OCI-LY7 (cell line): ENCODE measurements at places on chromosomes 12 and 14. TPM values are rescaled to one million over a fixed set of nuclear protein-coding genes. Genes with fewer than 3 reads are reported as not detected.

IFT43 gene
- total RNA-seq, result 8.7 and 13.6 TPM in 2 replicates

KRT6C gene
- not detected in 2 replicates for total RNA-seq

KRT3 gene
- total RNA-seq, result not detected in 2 replicates

SYNE3 gene
- total RNA-seq, result 4.1 and 4.5 TPM in 2 replicates

JDP2 gene
- total RNA-seq, result 44.5 and 45.7 TPM in 2 replicates

KRT83 gene
- not detected in 2 replicates for total RNA-seq

GRCh38 chr12:6084261-6084968 lies 40.1 kb downstream of the VWF start:
- no peak for DNase-seq

GRCh38 chr12:121494093-121494787 lies 86.6 kb downstream of the KDM2B start:
- peak; percentile 55 for DNase-seq

- no peak for DNase-seq
Measured at GRCh38 chr12:54452628-54453027, 20.8 kb downstream of the GTSF1 start.

DNA sequence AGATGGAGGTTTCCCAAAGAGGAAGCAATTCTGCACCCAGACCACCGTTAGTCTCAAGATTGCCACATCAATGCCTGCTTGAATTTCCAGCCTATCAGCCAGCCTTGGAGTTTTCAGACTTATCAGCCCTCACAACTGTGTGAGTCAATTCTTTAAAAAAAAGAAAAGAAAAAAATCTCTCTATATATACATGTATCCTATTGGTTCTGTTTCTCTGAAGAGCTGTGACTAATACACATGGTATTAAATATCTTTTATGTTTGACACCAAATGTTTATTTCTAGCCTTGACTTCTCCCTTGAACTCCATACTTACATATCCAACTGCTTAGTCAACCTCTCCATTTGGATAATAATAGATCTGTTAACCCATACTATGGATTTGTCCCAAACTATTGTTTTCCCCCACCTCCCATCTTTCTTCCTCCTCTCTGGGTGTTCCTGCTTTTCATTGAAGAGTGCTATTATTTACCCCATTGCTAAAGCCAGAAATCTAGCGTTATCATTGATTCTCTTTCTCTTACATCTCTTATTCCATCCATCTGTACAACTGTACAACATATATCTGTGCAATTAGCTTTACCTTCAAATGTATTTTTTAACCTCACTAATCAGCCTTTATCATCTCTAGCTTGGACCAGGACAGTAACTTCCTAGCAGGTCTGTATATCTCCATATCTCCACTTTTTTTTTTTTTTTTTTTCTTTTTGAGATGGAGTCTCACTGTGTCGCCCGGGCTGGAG lies 22.7 kb upstream of the EID3 start:
- DNase-seq, result no peak

- DNase-seq, result no peak
Measured at GRCh38 chr12:98418357-98419075, 96.9 kb upstream of the TMPO start.

DNA sequence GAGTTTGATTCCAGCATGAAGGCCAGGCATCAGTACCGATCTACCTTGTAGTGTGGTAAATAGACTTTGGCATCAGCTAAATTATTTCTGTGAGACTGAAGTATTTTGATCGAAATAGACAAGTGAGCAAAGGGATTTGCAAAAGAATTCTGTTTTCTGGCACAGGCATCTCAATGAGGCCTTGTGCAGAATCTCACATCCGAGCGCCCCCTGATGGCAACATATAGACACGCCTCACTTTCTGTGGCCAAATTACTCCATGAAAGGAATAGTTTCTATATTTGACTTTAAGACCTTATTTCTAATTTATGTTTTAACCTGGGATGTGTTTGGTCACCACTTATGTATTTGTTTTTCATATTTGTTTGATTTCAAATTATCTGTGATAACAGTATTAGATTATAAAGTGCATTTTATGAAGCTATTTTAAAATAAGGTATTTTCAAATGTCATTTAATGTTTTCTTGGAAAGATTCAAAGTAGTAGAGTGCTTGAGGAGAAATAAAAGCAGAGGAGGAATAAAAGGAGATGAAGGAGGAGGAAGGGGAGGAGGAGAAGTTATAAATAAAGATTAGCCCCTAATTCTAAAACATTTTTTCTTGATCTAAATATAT lies 731.9 kb downstream of the NRXN3 start:
- DNase-seq, result peak; percentile 27

DNA sequence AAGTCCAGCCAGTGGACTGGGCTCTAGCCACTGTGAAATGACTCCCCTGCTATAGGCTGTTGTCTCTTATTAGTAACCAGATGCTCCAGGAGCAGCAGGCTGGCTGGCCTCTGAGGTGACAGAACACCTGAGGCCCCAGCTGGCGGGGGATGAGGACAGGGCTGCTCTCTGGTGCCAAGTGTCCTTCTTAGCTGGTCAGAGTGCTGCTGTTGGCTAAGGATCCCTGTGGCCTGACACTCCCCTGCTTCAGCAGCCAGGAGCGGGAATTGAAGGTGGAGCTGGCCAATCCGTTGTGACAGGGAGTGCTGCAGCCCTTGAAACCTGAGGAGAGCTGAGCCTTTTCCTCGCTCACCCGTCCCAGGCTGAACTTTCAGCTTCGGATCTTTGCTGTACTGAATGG lies 30.7 kb downstream of the TMEM229B start:
- DNase-seq, result no peak

GRCh38 chr12:89863968-89864367 lies 155.3 kb upstream of the ATP2B1 start:
- peak; percentile 58 for DNase-seq
